ENCODE measurements at places on chromosomes 5 and 9.

DNA sequence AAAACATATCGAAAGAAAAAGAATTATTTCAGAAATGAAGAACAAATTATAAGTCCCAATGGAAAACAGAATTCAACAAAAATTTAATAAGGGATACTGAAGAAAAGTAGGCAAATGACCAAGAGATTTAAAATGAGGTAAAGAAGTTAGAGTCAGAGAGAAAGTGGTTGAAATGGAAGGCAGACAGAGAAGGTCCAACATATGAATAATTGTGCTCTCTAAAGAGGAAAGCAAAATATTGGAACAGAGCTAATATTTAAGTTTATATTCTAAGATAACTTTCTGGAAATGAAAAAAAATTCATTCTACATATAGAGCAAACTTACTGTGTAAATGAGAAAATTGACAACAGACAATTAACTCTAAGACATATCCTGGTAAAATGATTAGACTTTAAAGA, 94.1 kb downstream of the PTCH1 start:
- DNase-seq: no peak

GRCh38 chr5:56587381-56588130, 227.8 kb upstream of the MAP3K1 start:
- DNase-seq: no peak

DNA sequence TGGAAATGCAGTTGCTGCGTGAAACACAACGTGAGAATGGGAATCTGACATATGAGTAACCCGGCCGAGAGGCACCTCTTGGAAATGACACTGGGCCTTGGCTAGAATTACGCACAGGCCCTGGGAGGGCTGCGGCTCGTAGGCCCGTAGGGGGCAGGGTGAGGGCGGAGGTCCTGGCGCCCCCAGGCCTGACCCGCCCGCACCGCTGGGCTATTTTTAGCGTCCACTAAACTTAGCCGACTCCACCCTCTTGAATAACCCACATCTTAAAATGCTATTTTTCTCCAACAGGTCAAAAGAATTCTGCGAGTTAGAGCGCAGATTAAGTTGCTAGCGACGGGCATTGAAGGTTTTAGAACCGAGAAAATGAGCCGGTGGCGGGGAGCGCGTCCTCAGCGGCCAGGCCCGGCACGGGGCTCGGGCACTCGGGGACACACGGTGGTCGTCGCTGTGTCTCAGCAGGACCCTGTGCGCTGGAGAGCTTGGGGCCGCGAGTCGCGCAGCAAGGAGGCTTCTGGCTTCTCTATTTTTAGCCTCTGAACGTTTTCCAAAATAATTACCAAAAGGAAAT, 168.5 kb downstream of the AUH start:
- DNase-seq: no peak

GRCh38 chr5:74504463-74504862, 136.1 kb downstream of the ENC1 start:
- DNase-seq: no peak

DNA sequence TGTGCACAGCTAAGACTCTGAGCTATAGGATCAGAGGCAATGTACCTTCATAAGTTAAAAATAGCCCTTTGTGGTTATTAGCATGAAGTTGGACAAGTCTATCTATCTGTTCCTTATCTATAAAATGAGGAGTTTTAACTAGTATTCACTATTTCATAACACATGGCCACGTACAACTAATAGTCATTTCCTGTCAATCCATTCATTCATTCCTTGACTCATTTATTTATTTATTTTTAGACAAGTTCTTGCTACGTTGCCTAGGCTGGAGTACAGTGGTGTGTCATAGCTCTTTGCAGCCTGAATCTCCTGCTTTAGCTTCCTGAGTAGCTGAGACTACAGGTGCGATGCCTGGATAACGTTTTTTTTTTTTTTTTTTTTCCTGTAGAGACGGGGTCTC, 92.1 kb downstream of the NR3C1 start:
- no peak for DNase-seq

- peak; percentile 20 for DNase-seq
Measured at GRCh38 chr5:175706499-175706898, 48.6 kb downstream of the HRH2 start.
